ENCODE measurements at places on chromosomes 2 and 18.

GRCh38 chr2:222828572-222828971 lies 32.3 kb upstream of the ACSL3 start:
- no peak for DNase-seq

GRCh38 chr2:99188357-99188756 lies 7.4 kb downstream of the MRPL30 start:
- no peak for DNase-seq

DNA sequence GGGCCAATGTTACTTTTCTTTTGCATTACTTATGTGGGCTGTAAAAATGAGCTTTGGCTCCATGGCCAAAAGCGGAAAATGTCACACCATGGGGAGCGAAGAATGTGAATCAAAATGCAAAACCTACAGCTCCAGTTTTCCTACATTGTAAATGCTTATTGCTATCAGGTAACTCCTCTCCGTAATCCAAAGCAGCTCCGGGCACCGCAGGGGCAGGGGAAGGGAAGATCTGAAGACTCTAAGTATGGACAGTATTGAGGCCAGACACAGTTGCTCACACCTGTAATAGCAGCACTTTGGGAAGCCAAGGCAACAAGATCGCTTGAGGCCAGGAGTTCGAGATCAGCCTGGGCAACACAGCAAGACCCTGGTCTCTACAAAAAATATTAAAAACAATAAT lies 7.1 kb upstream of the AGFG1 start:
- no peak for DNase-seq

GRCh38 chr18:49322765-49323490 lies 137.5 kb downstream of the DYM start:
- no peak for DNase-seq

- DNase-seq, result no peak
Measured at GRCh38 chr2:211454679-211455078, 898.3 kb downstream of the CPS1 start.

GRCh38 chr18:49802623-49803022 lies 10.7 kb downstream of the ACAA2 start:
- DNase-seq, result no peak

DNA sequence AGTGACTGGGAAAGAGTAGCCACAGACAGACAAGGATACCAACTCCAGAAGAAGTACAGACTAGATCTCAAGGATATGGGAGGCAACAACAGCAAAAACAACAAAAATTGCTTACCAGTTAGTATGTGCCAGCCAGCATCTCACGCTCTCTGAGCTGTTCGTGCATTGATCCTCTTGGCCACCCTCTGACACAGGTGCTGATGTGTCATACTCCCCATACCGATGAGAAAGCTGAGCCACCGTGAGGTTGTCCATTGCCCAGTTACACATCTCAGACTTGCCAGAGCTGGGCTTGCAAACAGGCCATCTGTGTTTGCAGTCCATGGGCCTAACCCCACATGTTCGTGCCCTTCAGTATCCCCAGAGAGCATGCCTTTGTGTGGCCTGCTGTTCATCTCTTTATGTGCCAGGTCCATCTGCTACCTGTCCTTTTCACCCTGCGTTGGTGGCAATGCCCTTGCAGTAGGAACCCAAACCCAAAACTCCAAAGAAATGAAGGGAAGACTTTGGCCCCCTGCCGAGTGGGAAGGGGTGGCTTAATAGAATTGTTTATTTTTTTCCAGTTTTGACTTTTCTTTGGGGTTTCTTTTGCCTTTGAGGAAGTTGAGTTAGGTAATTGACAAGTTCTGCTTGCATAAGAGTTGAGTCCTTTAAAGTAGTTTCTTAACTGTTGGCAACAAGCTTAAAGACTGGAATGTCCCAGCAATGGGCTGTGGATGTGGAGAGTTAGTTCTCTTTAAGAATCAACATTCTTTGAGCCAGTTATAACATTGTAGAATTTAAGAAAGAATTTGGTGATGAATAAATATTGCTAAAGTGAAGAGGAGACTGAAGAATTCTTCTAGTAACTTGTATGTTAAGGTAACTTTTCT lies 46.7 kb downstream of the LYPD6B start:
- peak; percentile 59 for DNase-seq

- DNase-seq, result no peak
Measured at GRCh38 chr18:6784046-6784445, 54.5 kb downstream of the ARHGAP28 start.

- DNase-seq, result peak; percentile 5
Measured at GRCh38 chr2:122072666-122073065, 317.2 kb downstream of the TSN start.

DNA sequence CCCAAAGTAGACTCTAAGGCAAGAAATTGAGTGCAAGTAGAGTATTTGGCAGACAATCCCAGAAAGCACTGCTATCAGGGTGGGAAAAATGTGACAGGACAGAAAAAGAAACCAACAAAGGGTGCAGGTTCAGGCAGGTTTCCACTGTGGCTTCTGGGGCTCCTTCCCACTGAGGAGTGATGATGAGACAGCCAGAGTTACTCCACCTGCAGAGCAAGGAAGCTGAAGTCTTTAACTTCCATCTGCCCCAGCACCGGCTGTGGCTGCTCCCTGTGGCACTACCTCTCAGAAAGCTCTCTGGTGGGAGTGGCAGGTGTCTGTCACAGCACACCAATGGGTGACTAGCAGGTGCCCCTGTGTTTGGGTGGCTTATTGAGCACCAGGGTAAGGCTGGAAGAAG lies 37.6 kb upstream of the ACKR3 start:
- DNase-seq, result no peak

- no peak for DNase-seq
Measured at GRCh38 chr2:215862351-215862771, 151.0 kb downstream of the MREG start.

- peak; percentile 35 for DNase-seq
Measured at GRCh38 chr2:164719996-164720941, 99.0 kb upstream of the GRB14 start.

DNA sequence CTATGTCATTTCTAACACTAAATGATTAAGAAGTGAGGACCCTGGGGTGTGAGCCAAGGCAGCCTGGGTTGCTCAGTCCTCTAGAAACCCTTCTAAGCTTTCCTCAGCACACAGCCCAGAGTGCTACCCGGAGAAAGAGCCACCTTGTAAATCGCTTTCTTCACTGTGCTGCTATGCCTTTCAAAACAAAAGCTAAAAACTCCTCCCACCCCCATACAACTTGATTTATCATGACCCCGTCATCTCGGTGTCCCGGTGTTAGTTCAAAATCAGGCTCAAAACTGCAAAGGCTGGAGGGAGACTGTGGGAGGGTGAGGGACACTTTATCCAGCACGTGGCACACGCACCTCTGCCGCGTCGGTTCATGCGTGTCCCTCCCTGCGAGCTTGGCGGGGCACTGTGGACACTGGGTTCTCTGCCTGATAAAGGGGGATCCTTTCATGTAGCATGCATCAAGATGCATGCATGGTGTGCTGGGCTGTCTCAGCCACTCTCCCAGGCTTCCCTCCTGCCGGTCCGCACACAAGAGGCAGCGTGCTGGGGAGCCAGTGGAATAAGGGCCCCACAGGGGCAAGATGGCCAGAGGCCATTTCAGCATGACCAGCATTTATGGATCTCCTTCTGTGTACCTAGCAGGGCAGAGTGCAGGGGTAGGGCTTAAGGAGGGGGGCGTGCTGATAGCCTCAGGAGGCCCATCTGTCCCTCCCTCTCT lies 170.4 kb downstream of the SMAD7 start:
- peak; percentile 36 for DNase-seq

GRCh38 chr2:39968037-39968436 lies 189.0 kb upstream of the THUMPD2 start:
- DNase-seq, result no peak

DNA sequence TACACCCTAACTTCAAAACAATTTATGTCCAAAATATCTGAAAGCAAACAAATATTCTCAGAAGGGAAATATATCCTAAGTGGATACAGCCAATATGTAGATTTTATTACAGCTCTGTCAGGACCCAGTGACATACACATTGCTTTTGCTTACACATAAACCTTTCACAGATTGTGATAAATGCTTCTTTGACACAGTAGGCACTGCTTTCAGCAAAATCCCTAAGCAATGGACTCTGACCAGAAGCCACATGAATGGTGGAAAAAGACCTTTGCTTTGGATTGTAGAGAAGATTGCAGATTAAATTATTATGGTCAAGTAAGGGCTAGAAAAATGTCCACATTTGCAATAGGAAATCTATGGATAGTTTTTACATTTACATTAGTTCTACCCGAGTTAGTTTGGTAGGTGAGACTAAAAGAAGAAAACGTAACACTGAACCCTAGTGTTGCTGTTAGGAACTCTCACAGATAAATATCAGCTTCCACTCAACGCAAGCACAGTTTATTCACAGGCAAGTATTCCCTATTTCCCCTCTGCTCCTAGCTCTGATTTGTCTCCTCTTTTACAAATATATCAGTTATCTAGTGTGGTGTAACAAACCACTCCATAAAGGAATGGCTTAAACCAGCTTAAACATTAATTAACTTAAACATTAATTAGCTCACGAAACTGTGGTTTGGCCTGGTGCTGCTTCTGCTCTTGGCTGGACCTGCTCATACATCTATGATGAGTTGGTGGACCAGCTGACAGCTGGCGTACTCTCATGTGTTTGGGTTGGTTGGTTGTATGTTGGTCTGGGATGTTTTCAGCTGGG lies 23.6 kb upstream of the SERPINE2 start:
- no peak for DNase-seq

GRCh38 chr2:88350331-88351248 lies 101.9 kb downstream of the FOXI3 start:
- DNase-seq, result peak; percentile 13

DNA sequence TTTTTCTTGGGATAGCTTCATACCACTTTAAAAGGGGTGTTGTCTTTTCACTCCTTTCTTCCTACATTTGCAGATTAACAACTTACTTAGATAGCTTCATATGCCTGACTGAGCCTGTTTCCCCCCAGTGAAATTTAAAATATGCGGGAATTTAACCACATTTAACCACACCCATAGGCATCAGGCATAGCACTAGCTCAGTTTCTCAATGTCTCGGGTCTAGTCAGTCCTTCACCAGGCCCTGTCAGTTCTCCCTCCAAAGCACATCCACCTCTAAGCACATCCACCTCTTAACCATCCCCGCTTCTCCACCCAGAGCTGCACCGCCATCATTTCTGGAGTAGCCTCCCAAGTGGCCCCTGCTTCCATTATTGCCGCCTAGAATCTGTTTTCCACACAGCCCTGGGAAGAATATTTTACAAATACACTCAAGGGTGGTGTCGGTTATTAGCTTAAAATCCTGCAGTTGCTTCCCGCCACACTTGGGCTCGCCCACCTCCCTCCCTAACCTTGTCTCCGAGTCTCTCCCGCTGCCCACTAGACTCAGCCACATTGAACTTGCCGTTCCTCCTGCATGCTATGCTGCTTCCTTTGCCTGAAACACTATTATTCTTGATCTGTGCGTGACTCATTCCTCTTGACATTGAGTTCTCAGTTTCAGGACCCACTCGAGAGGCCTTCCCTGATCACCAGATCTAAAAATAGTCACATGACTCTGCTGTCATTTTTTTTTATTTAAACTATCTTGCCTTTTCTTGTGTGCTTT lies 68.3 kb downstream of the SPTBN1 start:
- peak; percentile 68 for DNase-seq

GRCh38 chr2:99860720-99861375 lies 281.5 kb downstream of the AFF3 start:
- no peak for DNase-seq

GRCh38 chr2:238945433-238946150 lies 97.7 kb downstream of the TWIST2 start:
- peak; percentile 75 for DNase-seq

DNA sequence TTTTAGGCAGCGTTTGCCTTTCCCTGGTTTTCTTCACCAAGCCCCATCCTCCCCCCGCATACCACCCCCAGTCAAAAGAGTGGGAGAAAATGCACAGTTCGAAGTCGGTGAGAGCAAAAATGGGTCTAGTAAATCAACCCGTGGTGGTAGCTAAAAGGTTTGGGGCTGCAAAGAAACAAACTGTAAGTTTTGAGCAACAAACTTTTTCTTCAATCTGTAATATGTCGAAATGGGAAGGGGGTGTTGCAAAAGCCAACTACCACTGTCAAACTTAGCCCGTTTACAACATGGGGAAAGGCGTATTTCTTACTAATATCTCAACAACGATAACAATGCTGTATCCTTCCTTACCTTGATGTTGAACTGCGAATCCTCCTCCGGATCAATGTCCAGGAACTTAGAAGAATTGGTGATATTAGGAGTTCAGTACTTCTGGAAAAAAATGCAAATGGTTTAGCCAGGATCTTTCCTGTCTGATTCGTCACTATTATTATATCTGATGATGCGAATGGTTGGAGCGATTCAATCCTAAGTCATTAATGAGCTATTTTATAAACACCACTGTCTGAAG lies 2.4 kb upstream of the SATB2 start:
- no peak for DNase-seq

DNA sequence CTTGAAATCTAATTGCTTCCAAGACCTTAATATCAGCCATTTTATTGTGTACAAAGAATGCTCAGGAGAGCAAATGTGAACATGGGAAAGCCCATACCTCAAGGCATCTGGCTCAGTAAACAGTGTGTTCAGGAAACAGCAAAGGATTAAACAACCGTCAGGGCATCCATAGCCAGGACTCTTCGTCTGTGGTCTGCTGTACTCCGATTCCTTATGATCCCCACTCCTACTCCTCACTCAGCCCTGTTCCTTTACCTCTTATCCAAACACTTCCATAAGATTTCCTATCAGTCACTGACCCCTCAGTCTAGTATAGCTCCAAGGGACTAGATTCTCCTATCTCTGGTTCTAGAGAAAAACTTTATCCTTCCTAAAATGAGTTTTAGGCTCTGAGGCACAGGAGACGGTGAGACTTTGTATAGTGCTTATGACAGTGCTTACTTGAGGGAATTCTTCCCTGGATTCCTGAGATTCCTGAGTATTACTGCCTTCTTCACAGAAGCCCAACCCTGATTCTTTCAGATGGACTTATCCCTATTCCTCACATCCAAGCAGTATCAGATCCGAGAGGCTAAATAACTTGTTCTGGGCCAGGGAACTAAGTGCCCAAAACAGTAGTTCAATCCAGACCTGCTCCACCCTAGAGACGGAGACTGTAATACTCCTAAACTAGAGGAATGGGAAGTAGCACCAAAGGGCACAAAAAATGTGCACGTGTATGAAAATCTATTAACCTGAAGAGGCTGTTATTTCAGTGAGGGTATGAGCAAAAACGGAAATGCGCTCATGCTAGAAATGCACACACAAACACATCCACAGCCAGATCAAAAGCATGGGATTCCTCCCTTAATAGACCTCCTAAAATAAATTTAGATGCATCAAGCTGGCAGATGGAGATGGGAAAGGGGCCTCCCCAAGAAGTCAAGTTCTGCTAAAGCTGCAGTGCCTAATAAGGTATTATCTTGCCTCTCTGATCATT lies 42.1 kb upstream of the SIGLEC15 start:
- peak; percentile 71 for DNase-seq

GRCh38 chr2:1886405-1886992 lies 142.2 kb upstream of the PXDN start:
- peak; percentile 68 for DNase-seq

- DNase-seq, result no peak
Measured at GRCh38 chr2:43057742-43058725, 168.4 kb downstream of the ZFP36L2 start.

- no peak for DNase-seq
Measured at GRCh38 chr18:76495006-76495370, at the start of gene ZNF516. TSS of gene ZNF516 (minus strand) at chr18:76495242. CDS start at chr18:76443054, 52,188 bp downstream.

GRCh38 chr18:79366177-79367094 lies 29.3 kb upstream of the NFATC1 start:
- DNase-seq, result peak; percentile 88
